Cardiac septum (tissue), 1 donor: ENCODE measurements at places on chromosomes 7 and 10. TPM values are rescaled to one million over a fixed set of nuclear protein-coding genes. Genes with fewer than 3 reads are reported as not detected.

FASTK gene
- total RNA-seq: 93.3 TPM

LIPJ gene
- not detected for total RNA-seq

HPS6 gene
- total RNA-seq: 12.1 TPM

CALHM3 gene
- total RNA-seq: not detected

HOXA4 gene
- 1.1 TPM for total RNA-seq
